ENCODE measurements at places on chromosomes 3 and 15.

DNA sequence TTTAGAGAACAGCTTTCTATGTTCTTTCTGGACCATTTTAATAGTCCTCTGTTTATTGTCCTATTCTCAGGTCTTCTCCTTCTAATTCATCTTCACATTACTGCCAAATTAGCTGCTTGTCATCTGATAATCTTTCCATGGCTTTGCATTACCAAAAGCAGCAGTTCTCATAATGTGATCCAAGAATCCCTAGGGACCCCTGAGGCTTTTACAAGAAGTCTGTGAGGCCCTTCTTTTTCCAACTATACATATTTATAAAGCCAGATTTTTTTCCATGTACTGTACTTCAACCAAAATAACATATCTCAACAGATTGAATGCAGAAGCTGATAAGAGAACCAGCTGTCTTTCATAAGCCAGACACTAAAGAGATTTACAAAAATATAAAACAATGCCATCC lies 162.5 kb upstream of the BFSP2 start:
- no peak for DNase-seq

DNA sequence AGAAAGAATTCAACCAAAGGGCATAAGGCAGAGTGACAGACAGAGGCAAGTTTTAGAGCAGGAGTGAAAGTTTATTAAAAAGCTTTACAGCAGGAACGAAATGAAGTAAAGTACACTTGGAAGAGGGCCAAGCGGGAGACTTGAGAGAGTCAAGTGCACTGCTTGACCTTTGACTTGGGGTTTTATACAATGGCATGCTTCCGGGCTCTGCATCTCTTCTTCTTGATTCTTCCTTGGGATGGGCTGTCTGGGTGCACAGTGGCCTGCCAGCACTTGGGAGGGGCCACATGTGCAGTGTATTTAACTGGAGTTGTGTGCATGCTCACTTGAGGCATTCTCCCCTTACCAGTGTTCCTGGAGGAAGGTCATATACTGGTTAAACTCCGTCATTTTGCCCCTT lies 30.4 kb upstream of the KLHL25 start:
- DNase-seq, result no peak

DNA sequence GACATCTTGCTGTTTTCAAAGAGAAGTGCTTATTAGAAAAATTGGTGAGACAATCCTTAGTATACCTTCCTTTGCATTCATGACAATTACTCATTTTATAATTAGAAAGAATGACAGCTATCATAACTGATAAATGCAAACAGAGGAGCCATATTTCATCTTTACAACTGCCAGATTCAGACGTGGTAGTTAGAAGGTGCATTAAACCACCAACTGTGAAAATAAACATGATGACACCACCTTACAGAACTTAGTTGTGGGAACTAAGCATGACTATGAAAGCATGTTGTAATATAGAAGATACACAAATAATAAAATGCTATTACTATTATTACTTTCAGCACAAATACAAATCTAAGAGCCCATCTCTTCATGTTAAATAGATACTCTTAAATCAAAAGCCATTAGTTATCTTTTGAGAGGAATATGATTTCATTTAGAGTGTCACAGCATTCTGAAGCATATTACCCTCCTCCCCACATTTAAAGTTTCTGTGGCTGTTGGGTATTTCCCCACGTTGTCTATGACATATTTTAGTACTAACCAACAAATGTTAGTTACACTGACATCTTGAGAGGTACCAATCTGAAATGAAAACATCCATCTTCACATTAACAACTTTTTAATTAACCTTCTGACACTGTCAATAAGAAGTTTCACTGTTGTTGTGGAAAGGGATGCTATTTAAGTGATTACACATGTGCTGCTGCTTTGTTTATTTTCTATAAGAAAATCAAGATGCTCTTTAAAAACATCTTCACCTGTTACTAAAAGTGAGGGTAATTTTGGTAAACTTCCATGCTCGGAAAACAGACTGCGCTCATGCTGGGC lies 163.8 kb downstream of the LSAMP start:
- DNase-seq, result no peak

GRCh38 chr15:85035980-85036379 lies 54.3 kb downstream of the PDE8A start:
- no peak for DNase-seq

GRCh38 chr3:111589303-111590142 lies 5.6 kb downstream of the ZBED2 start:
- DNase-seq, result no peak

- no peak for DNase-seq
Observed at GRCh38 chr3:157086775-157087174, 73.2 kb downstream of the CCNL1 start.

GRCh38 chr3:172145031-172145686 lies 105.8 kb downstream of the FNDC3B start:
- DNase-seq, result no peak

DNA sequence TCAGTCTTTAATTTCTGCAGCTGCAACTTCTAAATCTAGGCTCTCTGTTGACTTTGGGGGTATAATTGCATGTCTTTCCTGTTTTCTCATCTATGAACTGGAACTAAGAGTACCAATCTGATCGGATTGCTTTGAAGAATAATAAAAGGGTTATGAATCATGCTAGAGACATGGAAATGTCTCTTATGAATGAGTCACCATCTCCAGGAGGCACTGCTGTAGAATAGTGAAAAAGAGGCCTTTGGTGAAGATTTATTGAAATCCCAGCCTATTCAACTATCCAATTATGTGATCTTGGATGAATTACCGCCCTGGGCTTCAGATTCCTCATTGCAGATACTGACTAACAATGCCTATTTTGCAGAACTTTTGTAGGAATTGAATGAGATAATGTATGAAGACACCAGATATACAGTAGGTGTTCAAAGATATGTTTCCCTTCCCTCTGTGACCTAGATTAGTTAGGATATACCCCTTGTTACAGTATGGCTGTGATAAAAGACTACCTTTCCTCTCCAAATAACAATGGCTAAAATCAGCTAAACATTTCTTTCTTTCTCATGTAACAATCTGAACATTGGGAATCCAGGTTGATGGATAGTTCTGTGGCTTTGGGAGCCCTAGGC lies 11.5 kb upstream of the CMTM8 start:
- DNase-seq, result no peak

DNA sequence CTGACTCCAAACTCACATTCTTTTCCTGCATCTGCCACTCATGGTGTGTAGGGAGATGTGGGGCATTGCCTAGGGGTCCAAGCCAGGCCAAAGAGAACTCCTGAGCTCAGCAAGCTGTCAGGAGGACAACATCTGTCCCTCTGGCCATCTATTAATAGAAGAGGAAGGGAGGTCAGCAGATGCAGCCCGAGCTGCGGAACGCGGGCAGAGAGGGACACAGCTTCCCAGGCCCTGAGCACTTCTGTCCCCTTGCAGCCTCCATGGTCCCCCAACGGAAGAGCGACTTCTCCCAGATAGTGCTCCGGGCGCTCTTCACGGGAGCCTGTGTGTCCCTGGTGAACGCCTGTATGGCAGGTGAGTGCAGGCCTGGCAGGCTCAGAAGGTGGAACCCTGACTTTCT lies 37.3 kb upstream of the PDE8A start:
- no peak for DNase-seq

GRCh38 chr3:60290122-60290492 lies 961.1 kb downstream of the FHIT start:
- DNase-seq, result no peak
